ENCODE measurements at places on chromosomes 12 and 14. TPM values are rescaled to one million over a fixed set of nuclear protein-coding genes. Genes with fewer than 3 reads are reported as not detected.

GPR137C gene
- total RNA-seq, result 0.51 TPM

G2E3 gene
- 90.7 TPM for total RNA-seq

SMOC1 gene
- total RNA-seq, result 7.3 TPM

INHBC gene
- total RNA-seq, result 1.5 TPM

DIO3 gene
- not detected for total RNA-seq

DNA sequence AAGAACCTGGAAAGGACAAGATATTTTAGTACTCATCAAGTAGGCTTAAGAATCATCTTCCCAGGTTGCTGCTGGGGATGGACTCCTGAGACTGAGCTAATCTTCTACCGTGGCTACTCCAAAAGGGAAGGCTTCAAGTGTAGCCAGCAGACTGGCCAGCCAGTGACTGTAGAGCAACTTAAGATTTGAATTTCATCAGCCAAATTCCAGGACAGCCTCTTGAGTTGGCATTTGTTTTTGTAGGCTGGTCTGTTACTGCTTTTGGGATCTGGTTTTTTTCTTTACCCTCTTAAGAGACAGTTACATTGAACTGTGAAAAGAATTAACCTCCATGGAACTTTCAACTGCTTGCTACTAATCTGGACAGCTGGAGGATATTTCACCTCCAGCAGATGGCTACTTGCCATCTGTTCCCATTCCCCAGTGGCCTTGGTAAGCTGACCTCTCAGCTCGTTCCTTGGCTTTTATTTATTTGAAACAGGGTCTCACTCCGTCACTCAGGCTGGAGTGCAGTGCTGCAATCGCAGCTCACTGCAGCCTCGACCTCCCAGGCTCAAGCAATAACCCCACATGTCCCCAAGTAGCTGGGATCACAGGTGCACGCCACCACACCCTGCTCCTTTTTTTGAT lies 20.7 kb downstream of the VTI1B start:
- no peak for DNase-seq

DNA sequence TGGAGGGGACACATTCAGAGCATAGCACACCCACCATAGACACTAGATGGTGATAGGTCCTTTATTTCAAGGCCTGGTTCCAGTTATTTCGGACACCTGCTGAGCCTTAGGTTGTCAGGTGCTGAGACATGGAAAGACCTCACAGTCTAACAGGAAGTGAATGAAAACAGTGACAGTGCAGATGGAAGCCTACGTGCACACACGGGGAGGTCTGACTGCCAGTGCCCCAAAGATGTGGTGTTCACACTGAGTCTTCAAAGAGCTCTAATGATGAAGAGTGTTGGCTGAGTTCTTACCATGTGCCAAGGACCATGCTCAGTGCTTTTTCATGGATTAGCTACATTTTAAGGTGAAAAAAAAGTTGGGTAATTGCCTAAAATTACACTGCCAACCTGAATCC lies 46.6 kb downstream of the CKB start:
- DNase-seq, result no peak

DNA sequence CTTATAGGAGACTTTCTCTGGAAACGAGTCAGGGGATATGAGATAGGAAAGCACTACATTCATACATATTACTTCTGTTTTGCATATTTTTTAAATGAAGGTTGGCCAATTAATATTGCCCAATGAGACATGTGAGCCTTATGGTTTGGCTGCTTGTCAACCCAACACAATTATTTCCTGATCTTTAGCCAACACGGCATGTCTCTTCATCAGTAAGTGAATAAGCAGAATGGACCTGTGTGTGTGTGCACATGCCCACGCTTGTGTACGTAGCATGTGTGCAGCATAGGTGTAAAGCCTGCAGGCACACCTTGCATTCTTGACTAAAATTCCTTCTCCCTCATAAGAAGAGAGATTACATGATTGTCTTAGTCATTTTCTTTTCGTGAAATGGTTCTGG lies 88.3 kb downstream of the STON2 start:
- no peak for DNase-seq

DNA sequence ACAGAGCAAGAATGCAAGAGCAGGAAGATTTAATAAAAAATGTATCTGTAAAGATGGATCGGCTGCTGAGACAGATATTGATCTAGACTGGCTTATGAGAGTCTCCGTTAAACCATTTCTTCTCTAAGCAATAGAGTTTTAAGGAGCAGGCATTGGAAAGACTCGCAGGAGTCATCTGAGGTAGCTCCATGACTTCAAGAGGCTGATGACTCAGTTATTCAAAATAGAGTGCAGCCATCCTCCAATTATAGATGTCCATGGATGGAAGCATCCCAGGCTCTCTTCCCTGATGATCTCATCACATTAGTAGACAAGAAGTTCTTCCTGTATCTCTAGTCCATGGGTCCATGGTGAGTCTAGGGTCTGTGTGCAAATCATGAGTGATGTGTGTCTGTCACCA lies 638.3 kb upstream of the TMEM132C start:
- DNase-seq, result no peak

DNA sequence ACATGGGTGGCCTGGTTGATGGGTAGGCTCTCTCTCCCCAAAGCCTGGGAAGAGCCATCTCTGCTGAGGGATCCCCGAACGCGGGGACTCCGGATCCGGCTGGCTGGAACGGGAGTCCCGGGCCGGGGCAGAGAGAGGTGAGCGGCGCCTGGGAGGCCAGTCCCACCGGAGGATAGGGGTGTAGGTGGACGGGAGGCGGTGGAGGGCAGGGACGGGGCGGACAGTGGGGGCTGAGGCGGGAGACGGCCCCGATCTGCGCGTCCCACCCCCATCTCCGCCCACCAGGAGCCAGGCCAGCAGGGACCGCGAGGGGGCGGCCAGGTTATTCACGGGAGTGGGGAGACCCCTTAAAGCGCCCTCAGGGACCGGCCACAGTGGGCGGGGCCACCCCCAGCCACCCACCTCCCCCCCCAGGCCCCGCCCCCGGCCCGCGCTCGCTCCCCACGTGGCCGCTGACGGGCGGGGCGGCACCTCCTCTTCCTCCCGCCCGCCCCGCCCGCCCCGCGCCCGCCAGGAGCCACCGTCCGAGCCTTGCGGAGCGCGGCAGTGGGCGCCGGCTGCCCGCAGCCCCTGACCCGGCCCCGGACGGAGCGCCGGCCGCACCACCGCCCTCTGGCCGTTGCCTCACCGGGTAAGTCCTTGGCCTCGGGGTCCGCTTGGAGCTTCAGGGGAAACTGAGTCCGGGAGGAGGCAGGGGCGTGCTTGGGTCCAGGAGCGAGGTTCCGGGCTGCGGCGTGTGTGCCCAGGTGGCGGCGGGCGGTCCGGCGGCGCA lies at the start of gene INF2:
TSS of gene INF2 (plus strand) at position 510 of the 772 bp plus-strand sequence. CDS start 11,748 bp downstream, outside the sequence.
- DNase-seq, result peak; percentile 62
